Left renal pelvis (tissue), 4 donors: ENCODE measurements at places on chromosomes 7 and 10. TPM values are rescaled to one million over a fixed set of nuclear protein-coding genes. Genes with fewer than 3 reads are reported as not detected.

DNA sequence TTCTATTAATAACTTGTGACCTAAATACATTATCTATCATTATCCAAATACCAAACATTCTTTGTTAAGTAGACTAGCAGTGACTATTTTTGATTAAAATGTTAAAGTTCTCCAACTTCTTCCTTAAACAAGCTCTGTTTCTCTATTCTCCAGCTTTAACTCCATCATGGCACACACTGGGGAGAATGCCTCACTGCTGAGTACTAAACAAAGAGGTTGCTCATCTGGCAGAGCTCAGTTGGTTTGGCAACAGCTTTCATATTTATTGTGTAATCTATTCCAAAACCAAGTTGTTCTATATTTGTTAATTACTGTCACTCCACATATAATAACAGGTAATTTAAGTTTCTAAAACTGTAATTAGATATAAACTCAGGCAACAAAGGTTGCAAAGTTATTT lies 89.6 kb downstream of the USP6NL start:
- no peak for DNase-seq

GRCh38 chr10:22993314-22993713 lies 65.5 kb downstream of the ARMC3 start:
- no peak for DNase-seq

DNA sequence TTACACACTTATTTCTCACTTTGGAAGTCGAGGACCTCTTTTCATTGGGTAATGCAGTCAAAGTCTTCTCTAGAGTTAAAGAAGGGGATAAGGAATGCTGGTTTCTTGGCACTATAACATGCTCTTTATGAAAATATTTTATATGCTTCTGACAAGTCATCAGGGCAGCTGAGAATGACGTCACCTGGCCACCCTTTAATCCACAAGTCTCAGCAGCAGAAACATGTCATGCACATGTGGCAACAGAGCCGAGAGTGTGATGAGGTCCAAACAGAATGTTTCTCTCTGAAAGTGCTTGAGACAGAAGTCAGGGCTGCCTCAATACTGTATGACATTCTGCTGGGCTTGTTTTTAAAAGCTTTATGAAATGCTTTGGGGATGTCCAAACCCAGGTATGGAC lies 63.5 kb upstream of the C10orf90 start:
- DNase-seq, result no peak

DNA sequence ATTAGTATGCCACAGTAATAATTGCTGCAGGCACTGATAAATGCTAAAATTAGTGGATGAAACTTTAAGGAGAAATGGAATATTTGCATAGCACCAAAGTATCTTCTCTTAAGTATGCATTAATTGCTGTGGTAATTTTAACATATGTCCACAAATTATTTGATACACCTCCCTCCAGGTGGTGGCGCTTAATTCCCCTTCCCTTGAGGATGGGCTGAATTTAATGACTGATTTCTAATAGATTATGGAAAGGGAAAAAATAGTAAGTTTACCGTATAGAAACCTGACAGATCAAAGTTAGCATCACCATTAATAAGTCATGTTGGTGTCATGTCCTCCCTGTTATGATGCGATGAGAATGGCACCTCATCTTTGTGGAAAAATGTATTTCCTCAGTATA lies 519.2 kb downstream of the TFEC start:
- no peak for DNase-seq

- DNase-seq, result no peak
Measured at GRCh38 chr7:143908120-143908519, 6.1 kb upstream of the TCAF1 start.

DNA sequence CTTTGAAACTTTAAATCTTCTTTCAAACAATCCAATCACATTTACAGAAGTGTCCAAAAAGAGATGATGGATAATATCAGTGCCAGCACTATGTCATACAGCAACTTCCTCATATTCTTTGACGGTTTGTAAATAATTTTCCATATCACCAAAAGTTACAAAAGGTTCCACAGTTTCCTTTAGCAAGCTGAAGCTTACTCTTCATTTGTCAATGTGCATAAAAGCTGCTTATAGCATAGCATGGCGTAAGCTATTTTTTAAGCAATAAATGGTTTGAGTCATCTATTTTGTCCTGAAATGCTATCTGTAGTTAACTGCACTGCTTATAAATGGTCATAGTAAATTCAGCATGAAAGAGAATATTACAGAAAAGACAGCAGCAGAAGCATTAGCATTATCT lies 95.1 kb downstream of the ETV1 start:
- DNase-seq, result no peak

GRCh38 chr7:145534301-145534700 lies 582.3 kb upstream of the CNTNAP2 start:
- DNase-seq, result no peak

GRCh38 chr10:126080879-126081411 lies 184.6 kb downstream of the FANK1 start:
- DNase-seq, result no peak

DNA sequence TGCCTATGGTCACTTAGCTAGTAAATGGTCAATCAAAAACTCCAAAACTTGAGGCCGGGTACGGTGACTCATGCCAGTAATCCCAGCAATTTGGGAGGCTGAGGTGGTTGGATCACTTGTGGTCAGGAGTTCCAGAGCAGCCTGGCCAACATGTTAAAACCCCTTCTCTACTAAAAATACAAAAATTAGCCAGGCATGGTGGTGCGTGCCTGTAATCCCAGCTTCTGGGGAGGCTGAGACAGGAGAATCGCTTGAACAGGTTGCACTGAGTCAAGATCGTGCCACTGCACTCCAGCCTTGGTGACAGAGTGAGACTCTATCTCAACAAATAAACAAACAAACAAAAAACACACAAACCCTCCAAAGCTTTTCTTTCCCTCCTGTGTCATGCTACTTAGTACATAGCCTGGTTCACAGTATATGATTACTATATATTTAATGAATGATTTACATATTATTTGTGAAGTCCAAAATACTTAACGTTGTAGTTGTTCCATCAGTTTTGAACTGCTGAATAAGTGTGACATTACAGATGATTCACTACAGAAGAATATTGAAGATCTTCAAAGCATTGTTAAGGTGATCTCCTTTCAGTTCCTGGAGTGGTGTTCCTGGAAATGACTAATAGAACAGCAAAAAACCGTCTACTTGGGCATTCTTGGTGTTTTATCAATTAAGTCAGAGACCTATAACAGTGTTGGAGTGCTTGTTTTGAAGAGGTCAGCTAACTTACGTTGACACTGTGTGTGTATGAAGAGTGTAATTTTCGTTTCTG lies 72.9 kb downstream of the ADK start:
- DNase-seq, result no peak

DNA sequence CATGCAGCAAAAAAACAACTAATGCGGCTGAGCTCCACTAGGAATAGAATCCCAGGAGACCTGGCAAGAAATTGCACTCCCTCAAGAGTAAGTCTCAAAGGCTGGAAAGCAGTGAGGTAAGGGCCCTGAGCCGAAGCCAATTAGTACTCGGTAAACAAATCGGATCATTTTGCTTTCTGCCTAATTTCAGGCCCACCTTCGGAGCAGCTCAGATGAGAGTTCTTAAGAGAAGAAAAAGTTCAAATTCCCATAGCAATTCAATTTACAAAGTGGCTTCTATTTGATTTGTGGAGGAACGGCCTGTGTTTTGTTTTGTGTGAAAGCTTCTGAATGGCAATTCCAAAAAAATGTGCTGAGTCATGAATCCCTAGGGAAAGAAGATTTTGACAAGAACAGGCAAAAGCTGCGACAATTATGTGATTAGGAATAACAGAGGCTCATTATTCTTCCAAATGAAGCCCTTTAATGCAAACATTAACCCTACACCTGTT lies 60.9 kb downstream of the SLC16A9 start:
- DNase-seq, result no peak

- no peak for DNase-seq
Measured at GRCh38 chr10:102376901-102377300, 18.6 kb upstream of the NFKB2 start.

GRCh38 chr10:680745-681144 lies 8.7 kb downstream of the DIP2C start:
- no peak for DNase-seq

GRCh38 chr10:2921956-2922680 lies 145.2 kb upstream of the PFKP start:
- no peak for DNase-seq

- no peak for DNase-seq
Measured at GRCh38 chr7:133583545-133584171, 330.8 kb downstream of the EXOC4 start.

GRCh38 chr7:155428171-155428834 lies 29.6 kb upstream of the EN2 start:
- DNase-seq, result no peak

- no peak for DNase-seq
Measured at GRCh38 chr7:101146-102046, 91.0 kb upstream of the FAM20C start.

DNA sequence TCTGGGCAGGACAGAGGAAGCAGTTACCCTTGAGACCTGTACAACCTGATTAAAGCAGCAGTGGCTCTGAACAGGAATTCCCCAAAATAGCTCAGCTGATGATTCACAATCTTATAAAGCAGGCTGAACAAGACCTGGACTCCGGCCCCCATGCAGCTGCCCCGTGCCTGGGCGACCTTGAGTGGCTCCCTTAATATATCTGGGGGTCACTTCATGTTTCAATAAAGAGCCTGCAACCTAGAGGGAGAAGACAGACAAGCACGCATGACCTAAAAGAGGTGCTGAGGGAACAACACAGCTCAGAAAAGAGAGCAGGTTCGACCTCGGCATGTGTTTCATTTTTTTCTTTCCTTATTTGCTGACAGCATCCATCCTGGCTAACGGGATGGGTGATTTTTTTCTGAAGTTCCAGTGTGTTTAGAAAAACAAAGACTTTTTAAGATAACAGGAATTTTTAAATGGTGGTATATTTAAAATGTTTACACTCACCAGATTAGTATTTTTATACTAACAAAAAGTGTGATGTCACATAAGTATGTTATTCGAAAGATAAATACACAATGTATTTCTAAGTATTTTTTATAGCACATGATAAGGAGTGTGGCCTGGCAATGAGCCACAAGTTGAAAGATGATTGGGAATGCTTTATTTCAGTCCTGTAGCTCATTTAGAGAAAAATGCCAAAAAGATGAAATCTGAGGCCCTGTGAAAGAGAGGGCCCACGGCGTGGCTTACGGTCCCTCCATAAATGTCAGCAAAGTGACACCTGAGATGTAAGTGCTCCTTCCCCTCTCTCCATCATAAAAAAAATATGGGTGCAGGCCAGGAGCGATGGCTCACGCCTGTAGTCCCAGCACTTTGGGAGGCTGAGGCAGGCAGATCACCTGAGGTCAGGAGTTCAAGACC lies 161.3 kb downstream of the SLIT1 start:
- no peak for DNase-seq

DNA sequence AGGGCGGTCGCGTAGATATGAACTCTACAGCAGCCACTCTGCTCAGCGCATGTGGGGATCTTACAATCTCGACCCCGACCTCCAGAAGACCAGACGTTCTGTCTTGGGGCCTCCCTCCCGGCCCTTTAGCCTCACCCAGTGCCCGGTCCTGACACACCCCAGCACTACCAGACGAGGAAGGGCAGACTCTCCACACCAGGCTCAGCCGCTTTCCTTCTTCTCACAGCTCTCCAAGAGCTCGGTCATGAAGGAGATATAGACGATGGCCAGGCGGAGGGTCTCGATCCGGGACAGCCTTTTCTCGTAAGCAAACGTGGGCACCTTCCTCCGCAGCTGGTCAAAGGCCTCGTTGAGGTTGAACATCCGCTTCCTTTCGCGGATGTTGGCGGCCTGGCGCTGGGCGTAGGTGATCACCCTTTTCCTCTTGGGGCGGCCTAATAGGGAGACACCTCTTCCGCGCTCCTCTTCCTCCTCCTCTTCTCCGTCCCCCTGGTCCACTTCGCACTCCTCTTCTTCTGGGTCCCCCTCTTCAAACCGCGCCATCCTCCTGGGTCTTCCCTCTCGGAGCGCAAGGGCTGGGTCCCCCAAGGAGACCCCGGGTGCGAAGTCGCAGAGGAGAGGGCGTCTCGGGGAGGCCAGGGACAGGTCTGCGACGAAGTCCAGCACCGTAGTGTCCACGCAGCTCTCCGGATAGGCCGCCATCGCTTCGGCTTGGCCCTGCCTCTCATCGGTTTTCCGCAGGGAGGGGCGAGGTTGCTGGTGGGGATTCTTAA lies at the start of gene FERD3L:
TSS of gene FERD3L (minus strand) at position 761 of the 773 bp plus-strand sequence. CDS start at position 702, 59 bp downstream.
- DNase-seq, result no peak

- DNase-seq, result no peak
Measured at GRCh38 chr10:52314822-52315552, 906 bp downstream of the DKK1 start.

The TMEM270 gene
- not detected for polyA plus RNA-seq

The EN2 gene
- polyA plus RNA-seq, result 0.23 TPM

The HOXA4 gene
- 23.4 TPM for polyA plus RNA-seq

The YAE1 gene
- 49.2 TPM for polyA plus RNA-seq

The MEIG1 gene
- polyA plus RNA-seq, result 2.2 TPM

The NUDT5 gene
- polyA plus RNA-seq, result 81.6 TPM

The AKR1B1 gene
- 97.8 TPM for polyA plus RNA-seq

The PIP4K2A gene
- 30.1 TPM for polyA plus RNA-seq

The CFAP70 gene
- 17.2 TPM for polyA plus RNA-seq

The CALY gene
- polyA plus RNA-seq, result not detected
